Activated T-cell treated with anti-CD3 and anti-CD28 coated beads for 48 hours (primary cell): ENCODE measurements at places on chromosomes 3 and 15.

- DNase-seq: no peak
Observed at GRCh38 chr15:95864467-95864886, 466.0 kb upstream of the NR2F2 start.

DNA sequence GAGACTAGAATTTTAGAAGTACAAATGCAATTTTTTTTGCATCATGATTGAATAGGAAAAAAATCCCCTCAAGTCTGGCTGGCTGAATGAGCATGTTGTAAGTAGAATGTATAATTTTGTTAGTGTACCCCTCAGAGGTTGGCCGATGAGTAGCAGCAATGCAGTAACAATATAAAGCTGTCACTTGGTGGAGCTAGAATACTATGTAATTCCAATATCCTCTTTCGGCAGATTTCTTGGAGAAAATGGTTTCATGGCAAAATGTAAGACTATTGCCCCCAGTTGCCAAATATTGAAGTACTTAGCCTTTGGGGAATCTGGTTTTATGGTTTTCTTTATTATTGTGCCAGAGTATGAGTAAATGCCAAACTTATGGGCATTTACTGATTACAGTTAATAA is 39.8 kb upstream of the SGO1 start:
- DNase-seq: no peak

GRCh38 chr3:186514296-186515002 is 29.7 kb downstream of the CRYGS start:
- DNase-seq: no peak

GRCh38 chr3:12644331-12644937 is 19.5 kb downstream of the RAF1 start:
- DNase-seq: no peak

GRCh38 chr15:39172380-39173281 is 408.2 kb upstream of the THBS1 start:
- DNase-seq: no peak

DNA sequence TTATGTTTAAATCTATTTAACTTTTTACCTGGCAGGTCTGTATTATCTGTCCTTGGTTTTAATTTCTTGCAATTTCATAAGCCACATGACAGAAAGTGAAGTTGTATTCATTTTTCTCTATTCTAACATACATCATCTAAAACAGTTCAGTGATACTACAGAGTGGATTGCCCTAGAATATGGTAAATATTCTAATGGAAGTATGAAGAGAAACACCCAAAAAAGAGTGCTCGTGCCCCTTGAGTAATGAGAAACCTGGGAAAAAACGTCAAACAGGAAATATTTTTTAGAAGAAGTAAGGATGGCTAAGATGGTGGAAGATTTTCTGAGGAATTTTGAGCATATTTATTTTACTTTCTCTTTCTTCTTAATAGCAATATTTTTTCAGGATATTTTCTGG is 261.1 kb upstream of the CBLB start:
- DNase-seq: no peak

- peak; percentile 74 for DNase-seq
Observed at GRCh38 chr3:141441381-141442364, 45.2 kb upstream of the RASA2 start.

DNA sequence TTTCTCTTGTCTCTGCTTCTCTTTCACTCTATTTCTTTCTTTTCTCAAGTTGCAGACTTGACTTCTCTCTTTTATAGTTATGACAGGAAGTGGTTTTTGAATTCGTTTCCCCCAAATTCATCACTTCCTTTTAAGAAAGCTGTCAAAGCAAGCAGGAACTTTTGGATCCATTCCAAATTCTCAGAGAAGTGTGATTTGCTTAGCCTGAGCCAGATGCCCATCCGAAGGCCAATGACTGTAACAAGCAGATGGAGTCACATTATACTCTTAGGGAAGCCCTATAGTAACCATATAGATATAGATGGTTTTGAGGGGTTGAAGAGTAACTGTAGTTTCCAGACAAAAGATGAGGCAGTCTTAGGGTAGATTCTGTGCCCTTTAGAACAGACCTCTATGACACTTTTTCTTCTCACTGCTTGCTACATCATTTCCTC is 592.0 kb upstream of the KCNMB2 start:
- no peak for DNase-seq

DNA sequence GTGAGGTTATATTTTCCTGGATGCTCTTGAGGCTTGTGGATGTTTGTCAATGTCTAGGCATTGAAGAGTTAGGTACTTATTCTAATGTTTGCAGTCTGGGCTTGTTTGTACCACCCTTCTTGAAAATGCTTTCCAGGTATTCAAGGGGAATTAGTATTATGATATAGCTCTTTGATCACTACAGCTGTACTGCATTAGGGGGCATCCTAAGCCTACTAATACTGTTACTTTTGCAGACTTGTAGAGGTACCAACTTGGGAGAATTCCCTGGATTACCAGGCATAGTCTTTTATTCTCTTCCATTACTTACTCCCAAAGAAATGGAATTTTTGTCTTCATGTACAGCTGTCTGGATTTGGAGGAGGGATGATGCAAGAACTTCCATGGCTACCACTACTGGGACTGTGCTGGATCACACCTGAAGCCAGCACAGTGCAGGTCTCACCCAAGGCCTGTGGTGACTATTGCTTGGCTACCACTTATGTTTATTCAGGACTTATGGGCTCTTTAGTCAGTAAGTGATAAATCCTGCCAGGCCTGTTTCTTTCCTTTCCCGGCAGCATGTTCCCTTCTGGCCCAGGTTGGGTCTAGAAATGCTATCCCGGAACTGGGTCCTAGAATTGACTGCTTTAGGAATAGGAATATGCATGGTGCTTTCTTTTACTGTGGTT is 402.9 kb downstream of the IL20RB start:
- no peak for DNase-seq

- no peak for DNase-seq
Observed at GRCh38 chr15:45254405-45254804, 2.4 kb downstream of the SLC28A2 start.

DNA sequence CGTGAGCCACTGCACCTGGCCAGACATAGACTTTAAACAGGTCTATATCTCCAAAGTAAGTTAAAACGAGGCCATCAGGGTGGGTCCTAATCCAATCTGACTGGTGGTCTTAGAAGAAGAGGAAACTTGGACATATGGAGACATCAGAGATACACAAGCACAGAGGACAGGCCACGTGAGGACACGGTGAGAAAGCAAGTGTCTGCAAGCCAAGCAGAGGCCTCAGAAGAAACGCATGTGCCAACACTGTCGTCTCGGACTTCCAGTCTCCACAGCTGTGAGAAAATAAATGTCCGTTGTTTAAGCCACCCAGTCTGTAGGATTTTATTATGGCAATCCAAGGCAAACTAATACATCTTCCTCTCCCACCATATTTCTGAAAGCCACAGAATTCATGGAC is 43.9 kb downstream of the MRPL46 start:
- no peak for DNase-seq

- DNase-seq: no peak
Observed at GRCh38 chr15:40695469-40695890, 506 bp downstream of the RAD51 start.

- no peak for DNase-seq
Observed at GRCh38 chr3:189071446-189071845, 100.3 kb upstream of the TPRG1 start.

GRCh38 chr15:77455696-77456321 is 35.1 kb downstream of the HMG20A start:
- DNase-seq: no peak

DNA sequence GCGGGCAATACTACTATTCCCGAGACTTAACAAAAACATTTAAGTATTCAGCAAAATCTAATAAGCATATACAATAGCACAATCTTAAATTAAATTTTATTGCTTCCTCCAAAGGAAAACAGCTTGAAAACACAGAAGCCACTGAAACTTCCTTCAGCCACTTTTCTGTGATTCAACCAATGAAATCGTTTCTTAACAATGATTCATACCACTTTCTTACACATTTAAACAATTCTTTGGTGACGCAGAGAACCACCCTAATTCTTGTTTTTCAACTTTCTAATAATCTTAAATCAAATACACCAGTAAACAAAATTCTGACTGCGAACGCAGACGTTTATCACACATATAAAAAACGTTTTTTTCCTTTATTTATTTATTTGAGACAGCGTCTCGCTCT is 4.1 kb downstream of the TJP1 start:
- no peak for DNase-seq

GRCh38 chr3:124203292-124203691 is 211.4 kb upstream of the ROPN1 start:
- DNase-seq: no peak

DNA sequence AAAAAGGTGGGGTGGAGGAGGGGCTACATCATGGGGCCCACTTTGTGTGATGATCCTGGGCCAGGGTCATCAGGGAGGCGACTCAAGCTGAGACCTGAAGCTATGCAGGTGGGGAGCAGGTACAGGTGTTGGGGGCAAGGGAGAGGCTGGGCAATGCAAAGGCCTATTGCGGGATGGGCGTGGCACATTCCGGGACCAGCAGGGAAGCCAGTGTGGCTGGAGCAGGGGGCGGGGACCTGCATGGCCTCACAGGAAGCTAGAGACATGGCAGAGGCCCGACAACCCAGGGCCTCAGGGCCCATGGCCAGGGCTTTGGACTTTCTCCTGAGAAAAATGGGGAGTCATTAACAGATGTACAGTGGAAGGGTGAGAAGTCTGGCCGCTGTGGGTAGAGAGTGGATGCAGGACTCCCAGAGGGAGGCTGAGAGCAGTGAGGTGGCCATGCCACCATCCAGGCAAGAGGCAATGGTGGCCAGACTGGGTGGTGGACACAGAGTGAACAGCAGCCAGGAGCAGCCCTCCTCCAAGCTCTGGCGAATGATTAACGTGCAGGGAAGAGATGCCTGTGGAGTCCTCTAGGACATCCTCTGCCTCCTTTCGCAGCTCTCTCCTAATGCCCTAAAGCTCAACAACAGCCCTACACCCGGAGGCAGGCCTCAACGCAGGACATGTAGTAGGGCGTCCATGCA is 122.6 kb upstream of the ATP2B2 start:
- no peak for DNase-seq

- DNase-seq: no peak
Observed at GRCh38 chr3:126350502-126351085, 6.6 kb downstream of the KLF15 start.

GRCh38 chr3:195537995-195538394 is 5.1 kb downstream of the PPP1R2 start:
- DNase-seq: peak; percentile 36

DNA sequence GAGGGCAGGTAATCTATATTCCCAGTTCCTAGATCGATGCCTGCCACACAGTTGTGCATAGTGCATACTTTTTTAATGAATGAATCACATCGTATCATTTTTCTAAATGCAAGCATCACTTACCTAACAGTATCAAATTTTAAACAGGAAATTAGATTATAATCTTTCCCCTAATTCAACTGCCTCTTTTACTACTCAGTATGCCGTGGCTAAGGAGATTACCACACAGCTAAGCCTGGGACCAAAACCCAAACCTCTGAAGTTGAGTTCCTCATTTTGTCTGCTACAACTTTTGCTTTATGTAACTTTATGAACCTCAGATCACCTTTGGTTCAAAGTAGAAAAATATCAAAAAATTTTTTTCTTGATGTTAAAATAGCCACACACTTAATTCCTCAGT is 53.2 kb upstream of the FNDC3B start:
- DNase-seq: no peak

DNA sequence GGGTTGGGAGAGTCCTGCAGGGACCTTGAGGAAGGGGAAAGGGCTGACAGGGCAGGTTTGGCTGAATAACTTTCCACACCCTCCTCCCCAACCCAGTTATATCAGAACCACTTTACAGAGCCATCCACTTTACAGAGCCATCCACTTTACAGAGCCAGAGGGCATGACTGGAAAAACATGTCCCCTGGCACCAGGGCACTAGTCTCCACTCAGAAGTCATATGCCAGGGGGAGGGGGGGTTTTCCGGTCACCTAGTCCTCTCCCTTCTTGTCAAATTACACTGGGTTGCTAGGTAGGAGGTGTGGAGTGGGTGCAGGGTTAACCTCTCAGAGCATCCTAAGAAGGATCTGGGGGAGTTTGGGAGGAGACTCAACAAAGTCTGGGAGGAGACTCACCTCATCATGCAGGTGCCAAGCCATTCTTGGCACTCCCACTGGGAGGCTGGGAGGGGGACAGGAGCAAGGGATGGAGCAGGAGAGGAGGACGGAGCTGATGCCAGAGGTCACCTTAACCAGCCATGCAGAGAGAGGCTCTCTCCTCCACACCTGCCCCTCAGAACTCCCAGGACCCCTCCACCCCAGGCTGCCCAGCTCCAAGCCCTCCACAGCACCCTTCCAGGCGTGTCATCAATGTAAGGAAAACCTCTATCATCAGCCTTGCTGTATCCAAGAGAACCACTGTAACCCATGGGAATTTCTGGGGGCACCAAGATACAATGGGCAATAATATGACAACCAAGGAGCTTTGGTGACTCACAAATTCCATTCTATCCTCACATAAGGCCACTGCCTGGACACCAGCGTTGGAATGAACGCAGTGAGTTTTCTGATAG is 1.7 kb downstream of the LRRC2 start:
- DNase-seq: no peak
